ENCODE measurements at places on chromosomes 1 and 21. TPM values are rescaled to one million over a fixed set of nuclear protein-coding genes. Genes with fewer than 3 reads are reported as not detected.

The FCER1G gene
- total RNA-seq = not detected

The VSIG8 gene
- under 0.01 TPM for total RNA-seq

The LCE6A gene
- total RNA-seq = not detected

The SMIM1 gene
- total RNA-seq = 1.5 TPM

DNA sequence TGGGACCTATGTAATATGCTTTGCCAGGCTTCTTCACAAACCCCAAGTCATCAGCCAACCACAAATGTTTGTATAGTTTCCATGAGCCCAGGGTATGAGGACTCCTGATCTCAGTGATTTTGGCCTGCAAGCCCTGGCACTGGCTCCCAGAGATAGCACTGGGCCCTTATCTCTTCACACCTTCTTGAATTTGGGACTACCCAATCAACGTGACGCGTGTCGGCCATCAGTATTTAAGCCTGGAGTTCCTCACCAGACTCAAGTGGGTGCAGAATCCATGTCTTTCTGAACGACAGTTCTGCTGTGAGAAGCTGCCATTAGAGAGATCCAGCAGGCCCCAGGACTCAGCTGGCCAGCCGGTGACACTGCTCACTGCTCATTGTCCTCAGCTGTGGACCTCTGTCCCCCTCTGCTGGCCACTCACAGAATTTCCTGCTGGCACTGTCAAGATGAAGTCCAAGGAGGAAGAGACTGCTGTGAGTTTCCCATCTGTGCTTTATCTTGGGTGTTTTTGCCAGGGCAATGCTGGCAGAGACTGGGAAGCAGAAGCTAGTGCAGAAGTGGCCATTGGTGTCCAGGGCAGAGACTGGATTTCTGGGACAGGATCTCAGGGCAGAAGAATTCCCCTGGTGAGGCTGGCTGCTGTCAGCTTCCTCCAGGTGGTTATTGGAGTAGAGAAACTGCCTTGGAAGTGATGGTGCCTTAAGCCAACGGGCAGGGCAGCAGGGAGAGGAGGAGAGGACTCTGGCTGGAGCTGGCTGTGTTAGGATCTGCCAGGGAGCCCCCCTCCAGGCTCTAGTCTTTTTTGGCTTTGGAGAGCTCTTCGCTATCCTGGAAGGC is 28.4 kb downstream of the TMCC2 start:
- H3K4me1 ChIP-seq = no peaks in the 10 kb centered on the region
- H3K27ac ChIP-seq = no peak overlapping the region
- H3K4me3 ChIP-seq = no peak overlapping the region

DNA sequence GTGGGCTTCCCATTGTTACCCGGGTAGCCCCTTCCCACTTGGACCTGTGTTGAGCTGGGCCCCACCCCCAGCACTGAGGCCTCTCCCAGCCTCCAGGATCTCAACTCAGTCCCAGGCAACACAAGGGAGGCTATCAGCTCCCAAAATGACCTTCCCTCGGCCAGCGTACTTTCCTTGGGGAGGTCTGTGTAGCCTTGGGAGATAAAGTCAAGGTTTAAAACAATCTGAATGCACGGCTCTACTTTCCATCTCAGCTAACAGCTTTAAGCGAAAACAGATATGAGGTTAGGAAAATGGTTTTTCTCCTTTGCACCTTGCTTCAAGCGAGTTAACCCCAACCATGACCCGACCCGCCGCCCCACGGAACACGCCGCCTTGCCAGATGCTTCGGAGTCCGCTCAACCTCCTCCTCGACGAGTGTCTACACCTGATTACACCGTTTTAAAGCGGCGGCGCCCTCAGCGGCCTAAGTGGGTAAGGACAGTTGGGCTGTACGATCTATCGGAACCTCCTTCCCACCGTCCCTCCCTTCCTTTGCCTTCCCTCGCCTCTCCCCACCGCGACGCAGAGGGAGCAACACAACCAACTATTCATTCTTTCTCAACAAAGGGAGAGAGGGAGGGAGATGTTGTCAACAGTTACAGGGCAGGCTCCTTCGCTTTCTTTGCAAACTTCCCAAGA is 1.1 kb downstream of the BCAR3 start:
- H3K4me1 ChIP-seq = peaks cover 24% of the 10 kb centered on the region
- H3K27ac ChIP-seq = peak overlapping the region; percentile 83
- H3K4me3 ChIP-seq = peak overlapping the region; percentile 63
- DNase-seq = peak; percentile 90

DNA sequence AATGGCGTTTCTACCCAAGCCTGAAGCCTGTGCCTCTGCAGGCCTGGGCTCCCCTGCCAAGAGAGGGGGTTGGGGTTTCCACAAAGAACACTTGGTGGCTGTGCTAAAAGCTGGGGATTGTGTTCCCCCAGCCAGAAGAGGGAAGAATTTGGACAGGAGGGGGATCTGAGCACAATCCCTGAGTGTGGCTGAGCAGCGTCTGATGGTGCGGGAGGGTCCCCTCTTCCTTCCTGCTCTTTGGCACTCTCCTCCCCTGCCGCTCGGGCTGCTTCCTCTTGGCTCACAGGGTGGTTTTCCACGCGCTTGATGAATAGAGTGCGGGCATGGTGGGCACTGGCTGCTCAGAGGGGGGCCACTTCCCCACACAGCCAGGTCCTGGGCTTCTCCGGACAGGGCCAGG is 3.7 kb downstream of the GPR37L1 start:
- H3K4me1 ChIP-seq = peaks cover 2% of the 10 kb centered on the region
- no peak overlapping the region for H3K4me3 ChIP-seq
- no peak overlapping the region for H3K27ac ChIP-seq
- H3K36me3 ChIP-seq = no peaks in the 10 kb centered on the region
- no peak for DNase-seq
- H3K27me3 ChIP-seq = peaks cover 19% of the 10 kb centered on the region

DNA sequence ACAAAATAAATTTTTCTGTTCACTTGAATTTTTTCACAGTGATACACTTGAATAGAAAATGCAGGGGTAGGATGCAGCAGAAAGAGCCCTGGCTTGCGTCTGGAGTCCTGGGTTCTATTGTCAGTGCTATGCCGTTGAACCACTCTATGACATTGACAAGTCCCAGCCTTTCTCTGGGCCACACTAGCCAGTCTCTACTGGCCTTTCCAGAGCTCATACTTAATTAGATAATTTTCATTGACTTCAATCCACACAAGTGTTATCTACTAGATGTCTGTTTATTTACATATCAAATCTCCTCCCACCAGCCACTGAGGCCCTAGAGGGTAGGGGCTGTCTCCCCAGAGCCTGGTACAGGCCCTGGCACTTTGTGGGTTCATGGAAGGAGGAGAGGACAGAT is 15.5 kb upstream of the CELA3B start:
- peaks cover 6% of the 10 kb centered on the region for H3K4me1 ChIP-seq
- no peak overlapping the region for H3K4me3 ChIP-seq
- no peaks in the 10 kb centered on the region for H3K27me3 ChIP-seq
- no peak overlapping the region for H3K27ac ChIP-seq
- no peaks in the 10 kb centered on the region for H3K36me3 ChIP-seq

DNA sequence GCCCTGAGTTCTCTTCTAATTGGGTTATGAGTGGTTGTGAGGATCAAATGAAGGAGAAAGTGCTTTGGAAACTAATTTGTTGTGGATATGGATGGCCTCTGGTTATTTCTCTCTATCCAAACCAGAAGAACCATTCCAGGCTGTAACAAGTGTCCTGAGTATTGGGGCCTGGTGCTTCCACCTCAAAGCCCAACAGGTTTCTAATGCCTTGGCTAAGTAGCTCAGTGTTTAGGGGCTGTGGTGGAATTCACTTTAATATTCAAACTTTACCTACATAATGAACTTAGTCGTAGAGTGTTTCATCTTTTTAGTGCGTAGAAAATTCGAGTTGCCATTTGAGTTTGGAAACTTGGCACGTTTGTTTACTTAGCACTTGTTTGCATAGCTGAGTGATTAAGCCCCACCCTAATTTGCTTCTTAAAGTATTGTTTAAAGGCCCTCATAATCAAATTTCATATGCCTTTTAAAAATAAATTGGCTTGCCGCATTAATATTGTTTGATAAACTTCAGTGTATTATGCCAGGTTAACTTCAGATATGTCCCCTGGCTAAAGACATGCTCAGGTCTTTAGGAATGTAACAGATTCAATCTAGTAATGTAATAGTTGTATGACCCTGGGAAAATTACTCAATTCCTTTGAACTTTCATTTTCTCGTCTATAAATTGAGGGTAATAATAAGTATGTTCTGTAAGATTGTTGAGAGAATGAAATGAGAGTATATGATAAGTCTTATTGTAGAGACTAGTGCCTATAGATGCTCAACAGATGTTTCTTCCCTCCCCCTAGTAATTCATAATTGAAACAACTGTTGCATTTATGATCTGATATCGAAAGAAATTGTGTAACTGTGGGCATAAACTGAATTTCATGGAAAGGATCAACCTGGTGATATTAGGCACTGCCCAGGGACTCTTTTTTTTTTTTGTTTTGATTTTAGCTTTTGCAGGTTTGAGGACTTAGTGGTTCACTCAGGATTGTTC is 1.6 kb downstream of the AGO4 start:
- H3K27ac ChIP-seq = peak overlapping the region; percentile 68
- H3K4me1 ChIP-seq = peaks cover 9% of the 10 kb centered on the region
- DNase-seq = no peak
- H3K36me3 ChIP-seq = no peaks in the 10 kb centered on the region
- no peaks in the 10 kb centered on the region for H3K27me3 ChIP-seq

DNA sequence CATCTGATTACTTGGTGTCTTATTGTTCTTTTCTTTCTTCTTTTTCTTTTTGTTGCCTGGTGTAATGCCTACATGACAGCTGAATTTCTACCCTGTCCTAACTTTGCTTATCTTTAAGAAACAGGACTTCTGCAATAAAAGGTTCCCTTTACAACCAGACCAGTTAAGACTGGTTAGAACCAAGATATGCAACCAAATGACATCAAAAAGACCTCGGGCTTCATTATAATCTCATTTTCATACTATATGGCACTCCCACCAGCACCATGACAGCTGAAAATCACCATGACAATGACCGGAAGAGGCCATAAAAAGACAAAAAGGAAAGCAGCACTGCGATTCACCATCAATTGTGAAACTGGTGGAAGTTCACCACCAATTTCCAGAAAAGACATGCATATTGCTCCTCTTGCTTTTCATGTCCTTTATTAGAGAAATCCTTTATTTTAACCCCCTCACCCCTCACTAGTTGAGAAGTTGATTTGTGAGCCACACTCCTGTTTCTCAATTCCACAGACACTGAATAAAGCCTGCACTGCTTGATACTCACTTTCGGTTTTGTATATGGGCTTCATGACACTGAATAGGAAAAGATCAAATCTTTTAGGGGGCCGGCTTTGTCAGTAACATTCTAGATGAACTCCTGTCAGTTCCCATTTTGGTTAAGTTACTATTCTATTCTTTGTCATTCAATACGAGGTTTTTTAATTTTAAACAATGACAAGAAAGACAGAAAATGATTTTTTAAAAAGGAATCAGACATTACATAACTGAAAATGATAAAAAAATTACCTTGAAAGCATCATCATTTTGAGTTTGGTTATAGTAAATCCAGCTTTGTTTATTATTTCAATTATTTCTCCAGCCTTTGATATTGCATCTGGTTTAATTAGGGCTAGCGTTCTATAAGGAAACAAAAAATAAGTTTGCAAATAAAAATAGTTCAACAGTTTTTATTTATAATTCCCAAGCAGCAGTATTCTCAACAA is 58.1 kb downstream of the NME7 start:
- peak; percentile 5 for DNase-seq
- no peaks in the 10 kb centered on the region for H3K27me3 ChIP-seq
- no peak overlapping the region for H3K4me3 ChIP-seq
- H3K36me3 ChIP-seq = no peaks in the 10 kb centered on the region
- H3K4me1 ChIP-seq = peaks cover 6% of the 10 kb centered on the region

- no peak overlapping the region for H3K27ac ChIP-seq
- peak; percentile 77 for DNase-seq
- H3K4me1 ChIP-seq = peaks cover 2% of the 10 kb centered on the region
These were observed 90.6 kb downstream of the ATP6V1G3 start for GRCh38 chr1:198449727-198450433.

DNA sequence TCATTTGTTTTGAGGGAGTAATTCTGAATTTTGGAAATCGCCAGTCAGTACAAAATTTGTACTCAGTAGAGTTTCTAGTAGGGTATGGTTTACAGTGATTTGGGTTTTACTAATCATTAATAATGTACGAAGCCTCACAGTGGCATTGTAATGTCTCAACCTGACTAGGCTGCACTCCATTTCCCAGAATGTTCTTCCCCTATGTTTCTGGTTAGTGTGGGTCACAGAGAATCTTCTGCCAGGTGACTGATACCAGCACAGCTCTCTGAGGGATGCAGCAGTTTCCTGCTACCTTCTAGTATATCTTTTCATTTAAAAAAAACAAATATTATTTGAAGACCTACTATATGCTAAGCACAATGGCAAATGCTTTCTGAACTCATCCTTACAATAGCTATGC is 112.9 kb downstream of the PTPN14 start:
- no peak overlapping the region for H3K27ac ChIP-seq
- no peak for DNase-seq
- no peak overlapping the region for H3K4me3 ChIP-seq
- H3K27me3 ChIP-seq = no peaks in the 10 kb centered on the region
- no peaks in the 10 kb centered on the region for H3K4me1 ChIP-seq

- H3K27ac ChIP-seq = no peak overlapping the region
- no peaks in the 10 kb centered on the region for H3K27me3 ChIP-seq
- no peaks in the 10 kb centered on the region for H3K4me1 ChIP-seq
These were observed 27.7 kb downstream of the DNTTIP2 start for GRCh38 chr1:93851327-93851712.

DNA sequence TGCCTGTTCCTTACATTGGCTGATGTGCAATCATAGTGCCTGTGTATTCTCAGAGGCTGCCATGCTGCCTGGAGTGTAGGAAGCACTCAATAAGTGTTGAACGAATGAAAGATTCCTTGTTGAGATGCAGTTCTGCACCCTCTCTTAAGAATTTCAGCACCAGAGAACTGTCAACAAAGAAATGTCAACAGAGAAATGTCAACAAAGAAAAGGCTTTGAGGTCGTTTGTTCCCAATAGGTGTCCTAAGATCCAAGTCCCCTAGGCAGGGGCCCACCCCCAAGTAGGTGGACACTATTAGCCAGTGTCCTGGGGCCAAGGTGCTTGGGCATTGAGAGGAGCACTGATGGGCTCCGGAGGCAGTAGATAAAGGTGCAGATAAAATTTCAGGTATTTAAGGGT is 12.6 kb downstream of the KCND3 start:
- DNase-seq = no peak
- no peaks in the 10 kb centered on the region for H3K27me3 ChIP-seq
- H3K36me3 ChIP-seq = no peaks in the 10 kb centered on the region
- no peak overlapping the region for H3K27ac ChIP-seq
- no peaks in the 10 kb centered on the region for H3K4me1 ChIP-seq

DNA sequence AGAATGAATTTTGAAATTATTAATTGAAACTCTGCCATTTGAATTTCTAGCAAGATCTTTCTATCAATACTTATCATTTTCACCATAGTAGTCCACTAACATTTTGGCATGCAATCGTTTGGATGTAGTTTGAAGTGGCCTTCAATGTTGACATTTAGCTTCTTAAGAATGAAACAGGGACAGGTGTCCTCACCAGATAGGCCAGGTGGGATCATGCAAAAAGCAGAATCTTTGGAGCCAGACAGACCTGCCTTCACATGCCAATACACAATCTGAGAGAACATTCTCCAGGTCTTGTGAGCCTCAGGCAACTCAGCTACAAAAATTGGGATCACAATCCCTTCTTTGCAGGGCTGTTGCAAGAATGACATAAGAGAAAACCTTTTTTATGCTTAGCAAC is 18.3 kb upstream of the HSPA13 start:
- no peaks in the 10 kb centered on the region for H3K36me3 ChIP-seq
- no peaks in the 10 kb centered on the region for H3K4me1 ChIP-seq
- no peak for DNase-seq
- no peaks in the 10 kb centered on the region for H3K27me3 ChIP-seq
- no peak overlapping the region for H3K27ac ChIP-seq
